Inflammatory macrophage treated with lipopolysaccharide for 1 hour (primary cell): ENCODE measurements at places on chromosomes 12 and 14.

DNA sequence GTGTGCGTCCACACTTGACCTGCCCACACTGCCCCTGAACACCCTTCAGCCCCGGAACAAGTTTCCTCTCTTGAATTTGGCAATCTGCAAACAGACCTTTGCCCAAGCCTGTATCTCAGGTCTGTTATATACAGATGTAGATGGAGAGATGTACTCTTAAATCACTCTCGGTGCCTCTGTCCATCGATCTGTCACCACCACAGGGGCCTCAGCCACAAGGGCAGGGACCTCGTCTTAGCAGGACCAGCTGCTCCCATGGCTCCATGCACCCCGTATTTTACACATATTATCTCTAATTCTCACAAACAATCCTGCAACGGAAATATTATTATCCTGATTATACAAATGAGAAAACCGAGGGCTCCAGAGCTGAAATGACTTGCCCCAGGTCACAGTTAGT, 313.4 kb downstream of the BCL11B start:
- DNase-seq = no peak

DNA sequence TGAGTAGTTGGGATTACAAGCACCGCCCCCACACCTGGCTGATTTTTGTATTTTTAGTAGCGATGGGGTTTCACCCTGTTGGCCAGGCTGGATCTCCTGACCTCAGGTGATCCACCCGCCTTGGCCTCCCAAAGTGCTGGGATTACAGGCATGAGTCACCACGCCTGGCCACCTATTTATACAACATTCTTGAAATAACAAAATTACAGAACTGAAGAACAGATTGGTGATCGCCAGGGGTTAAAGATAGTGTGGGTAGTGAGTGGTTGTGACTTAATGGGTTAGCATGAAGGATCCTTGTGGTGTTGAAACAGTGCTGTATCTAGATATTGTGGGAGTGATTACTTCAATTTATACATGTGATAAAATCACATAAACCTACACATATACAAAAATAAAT, 7.4 kb downstream of the GLIPR1L1 start:
- no peak for DNase-seq

GRCh38 chr14:85252011-85252410, 277.9 kb upstream of the FLRT2 start:
- DNase-seq = no peak

- no peak for DNase-seq
Measured at GRCh38 chr14:89684139-89684538, 267.1 kb upstream of the FOXN3 start.

- no peak for DNase-seq
Measured at GRCh38 chr12:130577351-130577750, 138.7 kb downstream of the RIMBP2 start.

GRCh38 chr12:56629459-56630179, 507 bp downstream of the BAZ2A start:
- DNase-seq = peak; percentile 29

- DNase-seq = no peak
Measured at GRCh38 chr14:34632411-34632978, 2.5 kb upstream of the SNX6 start.

DNA sequence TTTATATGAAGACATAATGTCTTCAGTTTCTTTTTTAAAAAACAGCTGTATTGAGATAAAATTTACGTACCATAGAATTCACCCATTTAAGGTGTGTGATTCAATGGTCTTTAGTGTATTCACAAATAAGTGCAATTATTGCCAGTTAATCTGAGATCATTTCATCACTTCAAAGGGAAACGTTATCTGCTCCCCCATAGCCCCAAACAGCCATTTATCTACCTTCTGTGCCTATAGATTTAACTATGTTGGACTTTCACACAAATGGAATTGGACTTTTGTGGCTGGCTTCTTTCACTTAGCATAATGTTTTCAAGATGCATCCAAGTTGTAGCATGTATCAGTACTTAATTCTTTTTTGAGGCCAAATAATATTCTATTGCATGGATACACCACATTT, 9.7 kb downstream of the PNP start:
- DNase-seq = no peak

GRCh38 chr14:100148837-100149731, 10.4 kb downstream of the DEGS2 start:
- no peak for DNase-seq

DNA sequence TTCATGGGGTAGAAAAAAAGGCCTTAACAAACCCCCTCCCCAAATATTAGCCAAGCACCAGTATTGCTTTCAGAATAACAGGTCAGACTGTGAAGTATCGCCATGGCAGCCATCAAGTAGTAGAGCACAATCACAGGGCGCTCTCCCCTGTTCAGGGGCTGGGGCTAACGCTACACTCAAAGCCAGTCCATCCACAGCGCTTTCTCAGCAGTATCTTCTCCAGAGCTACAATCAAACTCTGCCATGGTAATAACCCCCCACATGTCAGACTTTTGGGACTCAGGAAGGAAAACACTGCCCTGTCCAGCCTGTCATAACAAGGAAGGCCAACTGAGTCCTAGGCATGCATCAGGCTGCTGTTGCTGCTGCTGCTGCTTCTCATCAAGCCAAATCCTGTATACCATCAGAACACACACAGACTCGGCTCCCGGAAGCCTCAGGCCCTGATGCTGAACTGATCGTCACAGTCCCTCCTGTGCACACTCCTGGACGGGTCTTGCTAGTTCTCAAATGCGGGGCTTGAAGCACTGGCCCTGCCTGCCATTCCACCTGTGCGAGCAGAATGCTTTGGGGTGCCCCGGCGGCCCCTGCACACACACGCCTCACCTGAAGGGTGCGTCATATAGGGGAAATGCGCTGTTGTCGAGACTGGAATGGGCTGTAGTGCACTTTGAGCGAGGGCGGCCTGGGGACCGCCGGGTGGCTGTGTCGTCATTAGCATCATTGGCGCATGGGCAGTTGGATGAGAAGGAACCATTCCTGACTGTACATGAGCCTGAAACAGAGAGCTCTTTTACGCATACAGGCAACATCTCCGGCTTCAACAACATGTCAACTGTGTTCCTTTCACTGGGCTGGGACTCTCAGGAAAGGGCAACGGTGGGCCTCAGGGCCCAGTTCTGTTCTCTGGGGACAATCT, 47.6 kb downstream of the SH2B3 start:
- no peak for DNase-seq

DNA sequence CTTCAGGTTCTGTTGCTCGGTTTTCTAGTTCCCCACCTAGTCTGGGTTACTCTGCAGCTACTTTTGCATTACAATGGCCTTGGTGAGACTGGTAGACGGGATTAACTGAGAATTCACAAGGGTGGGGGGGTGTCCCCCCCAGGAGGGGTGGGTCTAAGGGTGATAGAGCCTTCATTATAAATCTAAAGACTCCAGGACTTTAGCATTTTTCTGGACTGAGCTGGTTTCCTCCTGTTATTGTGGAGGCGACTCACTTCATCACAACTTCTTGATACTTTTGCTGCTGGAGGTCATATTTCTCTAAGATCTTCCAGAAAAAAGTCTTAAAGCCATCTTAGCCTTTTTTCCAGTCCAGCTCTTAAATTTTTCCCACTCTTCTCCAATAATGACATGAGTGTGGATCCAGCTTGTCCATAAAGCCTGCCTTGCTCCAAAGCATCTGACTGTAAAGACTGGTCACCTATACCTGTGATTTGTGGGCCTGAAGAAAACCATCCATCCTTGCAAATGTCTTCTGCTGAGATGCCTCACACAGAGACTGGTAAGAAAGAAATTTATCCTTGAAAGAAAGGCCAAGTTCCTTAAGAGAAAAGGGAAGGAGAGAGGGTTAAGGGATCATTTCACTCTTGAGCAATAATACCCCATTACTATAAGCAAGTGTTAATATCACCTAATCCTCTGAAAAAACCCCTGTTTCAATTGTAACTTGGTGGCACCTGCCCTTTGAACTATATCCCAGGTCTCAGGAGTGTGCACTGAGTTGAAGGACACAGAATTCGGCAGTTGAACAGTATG, 19.7 kb upstream of the SLC2A14 start:
- DNase-seq = peak; percentile 36

- DNase-seq = no peak
Measured at GRCh38 chr12:5072311-5072710, 28.6 kb downstream of the KCNA5 start.

DNA sequence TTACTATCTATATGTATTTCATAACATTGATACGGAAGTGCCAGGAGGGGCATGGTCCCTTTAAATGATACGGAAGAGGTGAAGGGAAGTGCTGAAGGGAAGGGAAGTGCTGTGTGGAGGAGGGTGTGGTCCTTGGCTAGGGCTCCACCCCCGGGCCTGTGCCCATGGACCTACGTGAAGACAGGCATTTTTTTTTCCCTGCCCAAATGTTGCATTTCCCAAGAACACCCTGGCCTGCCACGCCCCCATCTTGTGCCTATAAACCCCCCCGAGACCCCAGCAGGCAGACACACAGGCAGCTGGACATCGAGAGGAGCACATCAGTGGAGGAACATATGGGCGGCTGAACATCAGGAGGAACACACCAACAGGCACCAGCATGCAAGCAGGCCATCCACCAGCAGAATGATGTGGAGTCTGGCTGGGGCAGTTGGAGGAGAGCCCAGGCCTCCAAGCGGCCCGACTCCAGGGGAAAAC, 134.1 kb downstream of the SLC41A2 start:
- peak; percentile 54 for DNase-seq

DNA sequence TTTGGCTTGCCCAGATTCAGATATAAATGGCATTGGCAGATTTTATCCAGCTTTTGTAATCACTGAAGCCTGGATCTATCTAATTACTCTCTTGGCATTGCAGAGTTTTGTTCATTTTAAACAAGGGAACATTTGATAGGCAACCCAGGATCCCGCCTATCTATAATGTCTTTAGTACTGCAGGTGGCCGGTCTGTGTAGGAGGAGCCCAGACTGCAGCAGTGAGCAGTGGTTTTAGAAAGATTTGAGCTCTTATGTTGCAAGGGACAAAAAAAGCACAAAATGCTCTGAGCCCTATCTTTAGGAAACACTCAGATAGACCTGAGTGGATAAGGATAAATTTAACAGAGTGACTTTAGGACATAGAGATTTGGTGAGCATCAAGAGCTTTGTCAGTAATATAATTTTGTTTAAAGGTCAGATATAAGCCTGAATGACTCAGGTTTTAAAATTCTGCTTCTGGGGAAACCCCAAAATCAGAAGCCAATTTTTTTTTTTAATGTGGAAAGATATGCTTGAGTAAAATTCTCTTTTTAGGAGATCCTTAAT, 165.5 kb downstream of the SLC5A8 start:
- DNase-seq = no peak

DNA sequence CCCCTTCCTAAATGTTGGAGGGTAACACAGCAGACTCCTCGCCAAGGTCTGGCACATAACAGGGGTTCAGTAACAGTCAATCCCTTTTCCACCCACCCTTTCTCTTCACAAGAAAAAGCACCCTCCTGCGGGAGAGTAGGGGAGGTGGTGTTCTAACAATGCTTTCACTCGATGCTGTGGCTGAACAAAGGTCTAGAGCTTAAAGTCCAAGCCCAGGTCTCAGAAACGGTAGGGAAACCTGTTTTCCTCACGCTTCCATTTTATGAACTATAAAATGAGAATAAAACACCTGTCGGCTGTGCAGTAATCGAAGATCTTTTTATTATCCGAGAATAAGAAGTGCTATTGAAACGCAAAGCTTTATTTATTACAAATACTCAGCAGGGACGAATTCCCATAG, 20.9 kb upstream of the CACNA2D4 start:
- no peak for DNase-seq
